Stimulated activated CD8-positive, alpha-beta memory T cell treated with anti-CD3 and anti-CD28 coated beads, Interleukin-15, amount 100 ng/mL, for 24 hours (primary cell): ENCODE measurements at places on chromosomes 2 and 18.

GRCh38 chr2:182426082-182426917 lies 536 bp downstream of the PDE1A start:
- DNase-seq = no peak

GRCh38 chr18:62070302-62070701 lies 116.6 kb downstream of the PIGN start:
- no peak for DNase-seq

- no peak for DNase-seq
Observed at GRCh38 chr2:1400943-1401735, 12.1 kb upstream of the TPO start.

DNA sequence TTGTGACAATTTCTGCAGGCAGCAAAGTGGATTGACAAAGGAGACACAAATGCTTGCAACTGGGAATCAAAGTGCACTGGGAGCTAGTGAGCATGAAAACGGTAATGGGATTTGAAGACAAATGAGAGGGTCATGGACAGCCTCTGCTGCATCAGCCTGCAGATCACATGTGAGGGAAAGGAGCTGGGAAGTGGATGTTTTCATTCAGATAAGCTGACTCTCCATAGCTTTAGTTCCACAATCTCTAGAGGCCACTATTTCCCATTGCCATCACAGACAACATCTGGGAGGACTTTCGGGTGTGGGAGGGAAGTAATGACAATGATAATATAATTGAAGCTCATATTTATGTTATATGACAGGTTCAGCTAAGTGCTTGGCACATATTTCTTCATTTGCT lies 28.4 kb downstream of the ADCYAP1 start:
- DNase-seq = no peak

DNA sequence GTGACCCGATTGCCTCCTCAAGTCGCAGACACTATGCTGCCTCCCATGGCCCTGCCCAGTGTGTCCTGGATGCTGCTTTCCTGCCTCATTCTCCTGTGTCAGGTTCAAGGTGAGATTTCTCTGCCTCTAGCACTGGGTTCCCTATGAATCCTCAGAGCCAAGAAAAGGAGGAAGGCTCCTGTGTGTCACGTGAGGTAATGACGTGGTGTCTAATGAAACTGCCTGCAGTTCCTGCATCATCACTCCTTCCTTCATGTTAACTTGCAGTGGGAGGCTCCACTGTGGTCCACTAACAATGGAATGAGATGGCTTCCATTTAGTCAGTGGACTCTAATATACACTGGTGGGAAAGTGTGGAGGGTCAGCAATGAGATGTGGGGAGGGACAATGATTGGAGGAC lies 559 bp downstream of the REG3G start:
- no peak for DNase-seq

GRCh38 chr2:150621526-150622213 lies 134.2 kb upstream of the RND3 start:
- DNase-seq = no peak

DNA sequence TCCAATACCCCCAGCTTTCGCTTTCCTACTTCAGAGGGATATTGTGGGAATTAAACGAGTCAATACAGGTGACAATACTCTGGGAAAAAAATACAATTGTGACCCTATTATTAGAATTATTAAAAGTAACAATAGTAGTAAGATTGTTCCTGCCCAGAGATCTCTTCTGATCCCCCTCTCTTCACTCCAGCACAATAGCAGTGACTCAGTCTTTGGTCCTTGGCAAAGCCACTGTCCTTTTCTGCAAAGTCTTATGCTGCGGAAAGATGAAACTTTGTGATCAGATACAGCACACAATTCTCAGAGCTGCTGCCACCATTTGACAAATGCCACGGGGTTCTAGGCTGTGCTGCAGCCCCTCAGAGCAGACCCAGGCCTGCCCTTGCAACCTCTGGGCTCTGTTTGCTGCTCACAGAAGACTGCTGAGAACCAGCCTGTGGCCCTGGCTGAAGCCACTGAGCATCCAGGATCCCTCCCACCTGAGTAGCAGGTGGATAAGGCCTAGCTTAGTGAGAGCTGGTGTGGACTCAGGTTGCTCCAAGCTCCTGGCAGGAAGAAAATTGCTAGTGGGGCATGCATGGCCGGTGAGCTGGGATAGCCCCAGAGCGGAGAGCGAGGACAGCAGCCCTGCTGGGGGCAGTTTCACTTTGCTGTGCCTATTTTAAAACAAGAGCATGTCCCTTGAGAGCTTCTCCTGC lies 60.1 kb upstream of the ROCK2 start:
- DNase-seq = no peak
